Activated T-cell treated with anti-CD3 and anti-CD28 coated beads for 48 hours (primary cell): ENCODE measurements at places on chromosomes 4 and X.

GRCh38 chr4:186200516-186200915 lies 9.1 kb downstream of the CYP4V2 start:
- DNase-seq: no peak

- DNase-seq: no peak
Measured at GRCh38 chr4:53552711-53553110, 38.6 kb downstream of the LNX1 start.

- no peak for DNase-seq
Measured at GRCh38 chrX:7330971-7331746, 183.2 kb upstream of the PUDP start.

DNA sequence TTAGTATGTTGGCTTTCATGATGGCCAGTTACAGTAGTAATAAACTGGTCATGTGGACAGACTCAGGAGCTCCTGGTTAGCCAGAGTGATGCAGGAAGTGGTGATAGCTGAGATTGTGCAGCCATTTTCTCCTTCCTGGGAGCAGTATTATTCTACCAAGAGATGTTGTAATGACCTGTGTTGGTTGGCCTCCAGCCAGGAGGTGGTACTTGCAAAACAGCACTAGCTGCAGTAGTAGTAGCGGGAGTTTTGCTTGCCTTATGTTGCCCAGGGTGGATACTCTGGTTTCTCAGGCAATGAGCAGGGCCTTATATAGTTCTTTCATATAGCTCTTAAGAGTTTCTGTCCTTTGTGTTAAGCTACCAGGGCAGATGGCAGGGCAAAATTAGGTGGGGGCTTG lies 998.8 kb downstream of the GLUD2 start:
- DNase-seq: no peak

DNA sequence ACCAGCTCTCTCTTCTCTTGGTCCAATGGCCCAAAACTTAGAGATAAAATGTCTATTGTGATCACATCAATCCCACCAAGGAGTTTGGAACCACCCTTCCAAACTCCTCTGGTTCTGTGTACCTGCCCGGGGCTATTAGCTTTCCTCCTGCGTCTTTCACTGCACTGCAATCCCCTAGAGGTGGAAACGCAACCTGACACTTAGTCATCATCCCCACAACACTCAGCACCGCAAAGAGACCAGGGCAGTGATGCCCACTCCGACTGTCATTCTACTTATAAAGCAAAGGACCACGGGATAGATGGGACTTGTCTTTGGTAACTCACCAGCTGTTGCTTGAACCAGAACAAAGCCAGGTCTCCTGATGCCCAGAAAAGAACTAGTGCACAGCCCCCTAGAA lies 22.0 kb downstream of the AFAP1 start:
- no peak for DNase-seq

DNA sequence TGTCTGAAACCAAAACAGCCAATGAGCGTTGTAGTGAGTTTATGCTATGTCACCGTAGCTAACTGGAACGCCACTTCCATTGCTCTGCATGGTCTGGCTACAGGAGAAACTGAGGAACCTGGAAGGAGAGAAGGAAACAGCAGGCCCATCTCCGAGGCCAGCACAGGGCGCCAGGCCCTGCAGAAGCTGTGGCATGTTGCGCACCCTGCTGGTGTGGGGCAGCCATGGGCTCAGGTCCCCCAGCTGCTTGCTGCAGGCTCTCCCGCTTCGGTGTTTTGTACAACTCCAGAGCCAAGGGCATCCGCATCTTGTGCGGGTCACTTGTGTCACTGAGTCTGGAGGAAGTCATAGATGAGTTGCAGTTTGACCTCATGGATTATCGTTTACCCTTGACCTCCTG lies 89.2 kb downstream of the AFAP1 start:
- DNase-seq: no peak

DNA sequence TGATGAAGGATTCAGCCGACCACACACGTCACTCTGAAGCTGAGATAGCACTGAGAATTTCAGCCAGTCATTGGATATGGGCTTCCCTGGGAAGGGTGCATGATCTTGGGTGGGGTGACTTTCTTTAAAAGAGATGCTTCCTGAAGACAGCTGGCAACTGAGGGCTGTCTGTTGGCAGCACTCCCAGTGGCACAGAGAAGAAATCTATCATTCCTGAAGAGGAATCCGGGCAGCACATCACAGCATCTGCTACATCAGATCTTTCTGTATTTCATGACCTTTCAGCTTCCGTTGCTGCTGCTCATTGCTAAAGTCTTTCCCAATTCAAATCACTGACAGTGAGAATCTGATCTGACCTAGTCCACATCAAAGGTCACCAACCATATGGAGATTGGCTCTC lies 193.8 kb upstream of the RBPJ start:
- no peak for DNase-seq

DNA sequence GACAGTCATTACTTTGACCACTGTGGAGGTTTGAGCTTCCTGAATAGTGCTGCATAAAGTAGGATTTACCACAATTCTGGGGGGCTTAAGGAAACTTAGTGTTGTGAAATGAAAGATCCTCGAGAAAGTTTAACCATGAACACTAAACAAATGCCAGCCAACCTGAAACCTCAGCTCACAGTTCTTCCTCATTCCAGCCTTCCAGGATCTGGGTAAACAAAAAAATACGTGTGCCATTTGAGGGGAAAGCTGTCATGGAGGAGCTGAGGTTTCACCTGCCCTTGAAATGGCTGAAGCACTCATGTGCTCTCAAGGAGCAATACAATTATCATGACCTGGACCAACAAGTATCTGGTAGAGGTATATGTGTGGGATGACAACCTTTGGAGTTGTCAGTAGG lies 142.7 kb downstream of the NPNT start:
- DNase-seq: no peak

GRCh38 chr4:82523179-82523578 lies 38.6 kb downstream of the TMEM150C start:
- no peak for DNase-seq

DNA sequence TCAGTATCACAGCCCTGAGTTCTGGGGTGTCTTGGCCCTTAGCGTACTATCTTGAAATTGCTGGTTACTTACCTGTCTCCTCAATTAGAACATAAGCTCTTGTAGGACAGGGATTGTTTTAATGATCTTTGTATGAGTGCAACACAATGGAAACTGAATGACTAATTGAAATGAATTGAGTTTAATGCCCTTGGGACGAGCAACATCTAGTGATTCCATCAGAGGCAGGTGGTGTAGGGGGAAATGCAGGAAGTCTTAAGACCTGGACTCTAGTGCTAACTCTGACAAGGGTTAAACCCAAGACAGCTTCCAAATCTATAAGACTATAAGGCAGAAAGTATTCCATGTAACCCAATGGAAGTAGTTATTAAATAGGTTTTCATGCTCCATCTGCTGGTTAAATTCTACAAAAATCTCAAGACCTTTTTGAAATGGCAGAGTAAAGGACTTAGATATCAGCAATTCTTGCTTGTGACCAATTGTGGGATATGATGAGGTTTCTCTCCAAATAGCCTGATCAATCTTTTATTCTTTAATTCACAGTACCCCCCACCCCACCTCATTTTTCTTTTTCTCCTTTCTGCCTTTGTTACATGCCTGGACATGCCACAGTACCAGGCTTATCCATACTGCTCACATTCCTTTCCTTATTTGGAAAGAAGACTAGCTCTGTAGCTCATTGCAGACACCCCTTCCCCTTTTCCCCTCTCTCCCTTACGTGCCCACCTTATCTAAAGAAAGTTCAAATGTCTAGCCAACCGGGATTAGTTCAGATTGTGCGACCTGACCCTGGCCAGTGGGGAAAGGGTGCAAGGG lies 340.8 kb downstream of the PAPSS1 start:
- no peak for DNase-seq

- DNase-seq: no peak
Measured at GRCh38 chr4:14410516-14410915, 591.8 kb upstream of the CPEB2 start.

GRCh38 chrX:3699821-3700381 lies 13.5 kb downstream of the PRKX start:
- DNase-seq: no peak

DNA sequence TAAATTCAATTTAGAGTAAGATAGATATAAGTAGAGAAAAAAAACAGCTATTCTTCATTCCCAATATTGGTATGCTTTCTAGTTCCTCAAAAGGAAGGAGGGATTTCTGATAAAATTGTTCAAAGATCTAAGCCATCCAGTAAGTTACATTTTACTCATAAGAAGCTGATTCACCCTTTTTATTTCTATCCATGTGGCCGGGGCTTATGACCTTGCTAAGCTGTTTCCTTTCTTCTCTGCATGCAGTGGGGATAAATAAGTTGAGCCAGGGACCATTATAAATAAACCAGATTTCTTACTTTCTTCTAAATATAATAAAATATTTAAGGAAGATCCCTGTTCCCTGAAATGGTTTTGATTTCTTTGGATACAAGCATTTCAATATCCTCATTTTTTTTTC lies 502.3 kb downstream of the PDHA2 start:
- no peak for DNase-seq

DNA sequence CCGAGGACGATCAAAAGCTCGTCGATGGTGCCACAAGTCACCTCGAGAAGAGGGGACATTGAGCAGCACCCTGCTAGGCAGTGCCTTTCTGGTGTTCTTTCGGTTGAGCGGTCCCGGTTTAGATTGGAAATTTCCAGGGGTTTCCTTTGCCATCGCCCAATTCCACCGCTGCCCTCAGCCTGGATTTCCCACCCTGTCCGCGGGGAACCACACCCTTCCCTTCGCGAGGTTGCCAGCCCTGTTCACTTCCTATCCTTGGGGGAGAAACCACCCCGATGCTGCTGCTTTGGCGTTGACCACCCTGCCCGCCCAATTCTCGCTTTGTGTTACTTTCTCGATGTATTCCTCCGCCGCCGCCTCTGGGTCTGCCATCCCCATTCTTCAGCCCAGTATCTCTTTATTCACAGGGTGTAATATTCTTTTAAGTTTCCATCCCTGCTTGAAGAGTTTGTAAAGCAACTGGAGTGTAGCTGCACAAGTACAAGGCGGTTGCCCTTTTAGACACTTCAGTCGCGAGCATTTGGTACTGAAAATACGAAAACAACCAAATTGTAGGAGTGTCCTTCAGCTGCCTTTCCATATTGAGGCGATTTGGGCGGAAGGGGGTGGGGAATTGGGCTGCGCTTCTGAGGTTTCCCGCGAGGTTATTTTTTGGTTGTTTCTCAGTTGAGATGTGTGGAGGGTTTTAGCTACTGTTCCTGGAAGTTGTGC lies 1.1 kb downstream of the OGT start:
- DNase-seq: peak; percentile 28

- no peak for DNase-seq
Measured at GRCh38 chr4:3599951-3600350, 67.7 kb upstream of the LRPAP1 start.

DNA sequence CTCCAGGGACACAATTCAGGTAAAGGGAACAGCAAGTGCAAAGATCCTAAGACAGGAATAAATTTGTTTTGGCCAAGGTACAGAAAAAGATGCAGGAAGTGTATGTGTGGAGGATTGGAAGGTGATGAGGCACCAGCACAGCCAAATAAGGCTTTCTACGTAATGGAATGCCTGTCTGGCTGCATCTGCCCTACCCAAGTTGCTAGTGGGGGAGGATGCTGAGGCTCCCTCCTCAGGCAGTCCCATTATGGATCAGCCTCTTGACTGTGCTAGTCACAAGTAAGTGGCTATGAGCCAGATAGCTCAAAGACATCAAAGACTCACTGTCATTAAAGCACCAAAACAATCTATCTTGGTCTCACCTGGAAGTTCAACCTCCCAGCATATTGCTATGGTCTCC lies 300.9 kb upstream of the FAT4 start:
- DNase-seq: no peak

DNA sequence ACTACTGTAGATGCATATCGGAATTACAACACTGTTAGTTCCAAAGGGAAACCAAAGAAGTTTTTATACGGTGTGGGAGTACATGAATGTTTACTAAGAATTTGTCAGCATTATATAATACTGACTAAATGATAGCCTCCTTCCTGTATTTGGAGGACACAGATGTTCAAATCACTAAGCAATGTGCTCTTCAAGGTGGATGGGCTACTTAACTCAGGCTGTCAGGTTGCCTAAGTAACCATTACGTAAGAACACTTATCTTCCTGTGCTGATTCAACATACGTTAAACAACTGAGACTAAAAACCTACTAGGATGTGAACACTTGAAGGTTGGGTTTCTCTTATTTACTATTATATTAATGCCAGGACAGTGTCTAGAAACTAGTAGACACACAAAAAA lies 81.9 kb upstream of the HPGD start:
- no peak for DNase-seq

DNA sequence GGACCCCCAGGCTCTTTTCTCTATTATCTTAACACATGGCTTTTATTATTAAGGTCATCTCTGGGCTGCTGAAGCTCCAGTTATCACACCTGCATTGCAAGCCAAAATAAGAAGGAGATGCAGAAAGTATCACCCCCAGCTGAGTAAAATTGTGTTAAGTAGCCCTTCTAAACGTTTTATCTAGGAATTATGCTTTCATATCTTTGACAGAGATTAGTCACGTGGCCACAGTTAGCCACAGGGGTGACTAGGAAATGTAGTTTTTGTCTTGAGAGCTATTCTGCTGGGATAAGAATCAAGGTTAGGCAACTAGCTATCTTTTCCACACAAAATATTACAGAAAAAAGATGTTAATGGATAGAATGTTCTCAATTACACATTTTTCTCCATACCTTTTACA lies 102.1 kb downstream of the ANXA3 start:
- DNase-seq: no peak

DNA sequence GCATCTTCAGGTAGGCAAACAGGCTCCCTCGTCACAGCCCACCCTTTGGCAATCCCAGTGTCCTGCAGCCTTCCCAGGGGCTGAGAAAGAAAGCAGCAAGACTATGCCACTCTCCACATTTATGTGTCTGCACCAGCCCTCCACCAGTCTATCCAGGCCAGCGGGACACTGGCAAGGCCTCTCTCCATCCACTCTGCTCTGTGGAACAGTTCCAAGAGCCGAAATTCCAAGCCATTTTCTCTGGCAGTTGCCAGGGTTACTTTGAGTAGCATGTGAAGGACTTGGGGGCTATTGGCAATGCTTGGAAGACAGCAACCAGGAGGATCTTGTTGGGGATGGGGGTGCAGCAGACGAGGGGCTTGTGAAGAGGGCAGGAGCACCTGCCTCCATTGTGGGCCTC lies 52.1 kb downstream of the TSC22D3 start:
- no peak for DNase-seq

DNA sequence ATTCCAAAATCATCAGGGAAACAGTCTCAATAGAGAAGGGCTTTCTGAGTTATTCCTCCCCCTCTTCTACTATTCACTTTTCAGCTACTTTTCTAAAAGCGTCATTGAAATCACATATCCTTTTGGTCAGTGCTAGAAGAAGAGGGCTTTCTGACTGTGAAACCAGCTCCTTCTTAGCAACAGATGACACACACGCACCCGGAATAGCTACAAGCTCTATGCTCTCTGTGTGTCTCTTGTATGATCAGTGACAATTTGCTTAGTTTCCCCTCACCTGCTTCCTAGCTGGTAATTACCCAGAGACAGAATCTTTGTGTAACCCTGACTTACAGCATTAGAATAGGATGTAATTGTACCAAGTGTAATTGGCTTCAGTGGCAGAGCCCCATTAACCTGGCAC lies 268.1 kb upstream of the SLITRK2 start:
- DNase-seq: no peak
